ENCODE measurements at places on chromosomes 2 and 18.

DNA sequence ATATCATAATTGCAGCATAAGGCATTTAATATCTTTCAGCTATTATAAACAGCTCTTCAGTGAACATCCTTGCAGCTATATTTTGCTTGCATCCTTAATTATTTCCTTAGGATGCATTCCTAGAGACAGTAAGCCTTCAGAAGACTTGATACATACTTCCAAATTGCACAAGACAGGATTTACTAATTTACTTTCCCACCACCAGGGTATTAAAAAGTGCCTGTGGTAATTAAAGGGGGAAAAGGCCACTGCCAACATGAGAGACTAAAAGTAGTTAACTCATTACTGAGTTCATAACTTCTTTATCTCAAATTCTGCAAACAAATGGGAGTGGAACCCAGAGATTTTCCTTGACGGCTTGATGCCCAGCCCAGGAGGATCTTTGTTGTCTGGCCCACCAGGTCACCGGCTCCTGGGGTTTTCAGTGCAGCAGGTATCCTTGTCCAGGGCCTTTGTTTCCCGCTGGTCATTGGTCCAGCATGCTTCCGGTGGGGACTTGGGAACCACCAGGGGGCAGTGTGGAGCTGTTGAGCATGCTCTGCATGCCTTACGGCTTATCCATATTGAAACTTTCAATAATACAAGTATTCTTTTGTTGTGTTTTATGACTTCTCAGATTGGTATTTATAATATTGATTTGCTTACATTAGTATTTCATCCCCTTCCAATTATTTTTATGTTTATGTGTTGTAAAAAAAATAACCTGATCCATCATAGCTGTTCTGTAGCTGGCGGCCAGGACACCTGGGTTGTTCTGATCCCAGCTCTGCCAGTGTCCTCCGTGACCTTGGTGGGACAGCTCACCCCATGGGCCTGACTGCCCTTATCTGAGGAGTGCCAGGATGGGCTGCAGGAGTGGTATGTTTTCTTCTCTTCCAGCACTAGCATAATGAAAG, 61.4 kb downstream of the TGOLN2 start:
- no peak for DNase-seq

DNA sequence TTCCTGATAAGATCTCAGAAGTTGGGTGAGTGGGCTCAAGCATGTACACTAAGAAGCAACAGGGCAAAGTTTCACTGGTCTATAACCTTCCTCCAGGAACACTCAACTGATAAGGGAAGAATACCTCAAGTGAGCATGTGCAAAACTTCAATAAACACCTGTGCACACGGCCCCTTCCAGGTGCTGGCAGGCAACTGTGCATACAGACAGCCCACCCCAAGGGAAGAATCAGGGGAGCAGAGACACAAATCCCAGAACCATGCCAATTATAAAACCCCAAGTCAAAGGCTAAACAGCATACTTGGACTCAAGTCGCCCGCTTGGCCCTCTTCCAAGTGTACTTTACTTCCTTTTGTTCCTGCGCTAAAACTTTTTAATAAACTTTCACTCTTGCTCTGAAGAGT, 85.9 kb upstream of the RTN4 start:
- no peak for DNase-seq

- DNase-seq: no peak
Measured at GRCh38 chr2:28721601-28722191, 29.9 kb upstream of the PPP1CB start.

GRCh38 chr2:216289470-216289869, 82.8 kb downstream of the MARCHF4 start:
- DNase-seq: no peak

GRCh38 chr2:241542278-241542605, 16.3 kb upstream of the BOK start:
- no peak for DNase-seq

DNA sequence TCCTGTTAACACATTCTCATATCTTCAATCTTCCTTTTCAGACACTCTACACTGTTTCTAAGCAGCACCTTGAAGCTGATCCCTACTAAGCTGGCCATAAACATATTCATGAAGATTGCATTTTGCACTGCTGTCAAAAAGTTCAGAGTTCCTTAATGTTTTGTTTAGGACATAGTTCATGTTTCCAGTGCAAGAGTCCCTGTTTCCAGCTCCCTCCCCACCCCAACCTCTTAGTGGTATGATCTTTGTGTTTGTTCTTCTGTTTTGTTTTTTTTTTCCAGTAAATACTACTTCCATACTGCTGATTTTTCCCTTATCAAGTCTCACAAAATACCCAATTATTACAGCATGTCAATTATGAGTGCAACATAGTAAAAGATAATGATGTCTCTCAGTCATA, 4.1 kb upstream of the SLC40A1 start:
- DNase-seq: no peak

GRCh38 chr18:45664824-45665763, 49.8 kb downstream of the SLC14A2 start:
- DNase-seq: peak; percentile 69

DNA sequence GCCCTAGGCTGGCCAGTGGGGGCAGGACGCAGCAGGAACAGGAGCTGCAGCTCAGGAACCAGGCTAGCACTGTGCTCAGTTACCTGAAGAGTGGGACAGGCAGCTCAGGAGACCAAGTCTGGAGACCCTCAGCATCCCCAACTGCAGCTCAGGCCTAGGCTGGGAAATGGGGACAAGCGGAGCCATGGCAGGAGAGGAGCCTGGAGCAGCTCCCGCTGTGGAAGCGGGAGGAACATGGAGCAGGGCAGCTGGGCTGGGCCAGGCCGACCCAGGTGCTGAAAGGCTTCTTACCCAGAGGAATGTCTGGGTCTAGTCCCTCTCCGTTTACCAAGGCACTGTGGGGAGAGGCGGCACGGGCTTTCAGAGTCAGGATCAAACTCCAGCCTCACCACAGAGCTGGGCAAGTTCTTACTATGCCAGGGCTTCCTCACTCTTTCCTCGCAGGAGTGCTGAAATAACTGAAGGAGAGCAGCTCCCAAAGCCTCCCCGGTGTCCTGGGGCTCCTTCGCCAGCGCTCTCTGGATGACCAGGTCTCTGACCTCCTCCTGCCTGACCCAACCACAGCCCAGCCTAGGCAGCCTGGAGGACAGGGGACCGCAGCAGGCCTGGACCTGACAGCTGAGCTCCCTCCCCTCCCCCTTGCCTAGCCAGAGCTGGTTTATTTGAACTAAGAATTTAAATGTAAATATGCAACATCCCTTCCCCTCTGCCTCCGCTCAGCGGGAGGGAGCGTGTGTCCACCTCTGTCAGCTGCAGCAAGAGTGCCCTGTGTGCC, 247.8 kb upstream of the SIX2 start:
- DNase-seq: peak; percentile 38

DNA sequence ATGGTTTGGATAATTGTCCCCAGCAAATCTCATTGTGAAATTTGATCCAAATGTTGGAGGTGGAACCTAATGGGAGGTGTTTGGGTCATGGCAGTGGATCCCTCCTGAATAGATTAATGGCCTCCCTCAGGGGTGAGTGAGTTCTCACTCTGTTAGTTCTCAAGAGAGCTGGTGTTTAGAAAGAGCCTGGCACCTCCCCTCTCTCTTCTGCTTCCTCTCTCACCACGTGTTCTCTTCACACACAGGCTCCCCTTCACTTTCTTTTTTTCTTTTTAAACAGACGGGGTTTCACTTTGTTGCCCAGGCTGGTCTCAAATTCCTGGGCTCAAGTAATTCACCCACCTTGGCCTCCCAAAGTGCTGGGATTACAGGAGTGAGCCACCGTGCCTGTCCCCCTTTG, 111.6 kb upstream of the LTBP1 start:
- no peak for DNase-seq
